ENCODE measurements at places on chromosomes 3 and 15.

DNA sequence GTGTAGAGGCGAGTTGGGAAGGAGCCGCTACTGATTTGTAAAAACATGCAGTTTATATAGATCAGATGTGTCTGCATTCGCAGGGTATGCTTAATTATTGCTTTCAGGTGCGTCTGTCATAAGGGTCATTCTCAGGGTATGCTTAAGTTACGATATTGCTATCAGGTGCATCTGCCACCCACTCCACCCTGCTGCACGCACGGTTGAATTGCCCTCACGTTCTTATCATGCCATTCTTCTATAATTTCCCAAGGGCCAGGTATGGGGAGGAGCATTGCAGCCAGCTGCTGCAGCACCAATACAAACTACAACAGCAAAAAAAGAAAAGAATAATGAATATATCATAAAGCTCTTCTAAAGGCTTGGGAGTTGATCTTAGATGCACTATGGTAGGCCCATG is 230.0 kb downstream of the KBTBD8 start:
- DNase-seq: no peak

- no peak for DNase-seq
Observed at GRCh38 chr15:90550919-90551318, 21.2 kb downstream of the CRTC3 start.

GRCh38 chr3:17009826-17010225 is 125.1 kb downstream of the PLCL2 start:
- DNase-seq: no peak

- DNase-seq: no peak
Observed at GRCh38 chr3:144593881-144594280, 622.3 kb downstream of the DIPK2A start.

DNA sequence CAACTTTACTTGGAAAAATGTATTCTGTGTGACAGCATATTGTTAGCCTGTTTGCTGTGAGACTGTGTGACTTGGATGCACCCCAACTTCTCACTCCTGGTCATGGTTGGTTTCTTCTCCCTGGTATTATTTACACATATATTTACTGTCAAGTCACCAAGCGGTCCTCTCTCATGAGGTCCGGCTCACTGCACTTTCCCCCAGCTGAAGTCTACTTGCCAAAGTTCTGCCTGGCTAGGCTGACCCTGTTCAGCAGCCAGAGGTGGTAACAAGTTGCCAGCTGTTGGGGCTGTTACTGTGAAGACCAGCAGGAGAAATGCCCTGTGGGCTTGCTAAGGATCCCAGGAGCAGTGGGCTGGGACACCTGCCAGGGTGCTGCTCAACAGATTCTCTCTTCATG is 337.5 kb downstream of the MFSD1 start:
- no peak for DNase-seq

GRCh38 chr3:86554383-86554782 is 436.6 kb downstream of the VGLL3 start:
- DNase-seq: no peak

GRCh38 chr15:24878153-24878552 is 76.6 kb upstream of the SNRPN start:
- no peak for DNase-seq

DNA sequence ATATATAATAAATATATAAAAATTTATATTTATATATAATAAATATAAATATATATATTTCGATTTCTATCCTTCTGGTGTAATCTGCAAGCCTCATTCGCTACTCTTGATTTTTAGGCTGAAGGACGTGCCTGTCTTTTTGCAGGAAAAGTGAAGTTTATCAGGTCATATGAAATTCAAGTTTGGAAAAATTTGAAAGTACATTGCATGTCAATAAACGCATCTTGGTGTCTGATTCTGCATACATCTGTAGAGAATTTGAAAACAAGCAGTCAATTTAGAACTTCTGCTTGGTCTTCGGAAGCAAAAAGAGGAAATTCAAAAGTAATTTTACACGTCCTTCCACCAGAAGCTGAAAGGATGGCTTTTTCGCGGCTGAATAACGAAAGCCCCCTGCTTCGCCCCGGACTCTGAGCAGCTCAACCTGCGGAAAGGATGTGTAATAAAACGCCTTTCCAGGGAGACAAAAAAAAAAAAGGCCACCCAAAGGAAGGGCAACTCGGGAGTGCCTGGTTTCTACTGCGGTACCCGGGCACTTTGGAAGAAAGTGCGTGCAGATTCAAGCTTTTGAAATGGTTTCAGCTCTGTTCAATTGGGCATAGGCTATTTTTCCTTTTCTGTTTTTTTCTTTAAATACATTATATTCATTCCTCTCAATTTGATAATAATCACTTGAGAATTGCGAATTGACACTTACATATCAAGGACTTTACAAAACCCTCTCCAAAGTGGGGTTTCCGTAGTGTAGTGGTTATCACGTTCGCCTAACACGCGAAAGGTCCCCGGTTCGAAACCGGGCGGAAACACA is 1.5 kb upstream of the MYNN start:
- peak; percentile 26 for DNase-seq

DNA sequence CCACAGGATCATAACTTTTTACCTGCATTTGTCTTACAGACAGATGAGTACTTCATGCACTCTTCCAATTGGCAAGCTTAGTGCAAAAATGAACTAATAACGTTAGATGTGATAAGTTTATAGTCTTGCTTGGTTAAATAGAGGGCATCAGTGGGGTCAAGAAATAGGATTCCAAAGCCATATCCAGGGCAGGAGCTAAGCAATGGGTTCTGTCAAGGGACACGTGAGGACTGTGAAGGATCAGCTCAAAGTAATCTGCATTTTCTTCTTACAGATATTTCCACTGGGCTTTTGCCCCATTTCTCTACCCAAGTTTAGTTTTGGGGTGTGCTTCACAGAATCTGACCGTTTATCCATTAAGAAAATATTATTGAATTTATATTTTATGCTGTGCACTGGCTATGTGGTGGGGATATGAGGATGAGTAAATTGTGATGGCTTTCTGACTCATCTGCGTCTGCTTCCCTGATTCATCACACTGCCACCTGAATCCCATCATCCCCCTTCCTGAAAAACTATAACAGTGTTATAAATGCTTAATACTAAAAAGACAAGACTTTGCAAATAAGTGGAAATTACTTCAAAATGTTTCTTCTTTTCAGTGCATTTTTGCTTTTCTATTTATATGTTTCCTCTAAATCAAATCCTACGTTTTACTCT is 17.5 kb downstream of the PPP2R3A start:
- no peak for DNase-seq

GRCh38 chr3:87437765-87438164 is 161.4 kb upstream of the POU1F1 start:
- DNase-seq: no peak

- no peak for DNase-seq
Observed at GRCh38 chr3:148318240-148318639, 379.5 kb upstream of the AGTR1 start.

DNA sequence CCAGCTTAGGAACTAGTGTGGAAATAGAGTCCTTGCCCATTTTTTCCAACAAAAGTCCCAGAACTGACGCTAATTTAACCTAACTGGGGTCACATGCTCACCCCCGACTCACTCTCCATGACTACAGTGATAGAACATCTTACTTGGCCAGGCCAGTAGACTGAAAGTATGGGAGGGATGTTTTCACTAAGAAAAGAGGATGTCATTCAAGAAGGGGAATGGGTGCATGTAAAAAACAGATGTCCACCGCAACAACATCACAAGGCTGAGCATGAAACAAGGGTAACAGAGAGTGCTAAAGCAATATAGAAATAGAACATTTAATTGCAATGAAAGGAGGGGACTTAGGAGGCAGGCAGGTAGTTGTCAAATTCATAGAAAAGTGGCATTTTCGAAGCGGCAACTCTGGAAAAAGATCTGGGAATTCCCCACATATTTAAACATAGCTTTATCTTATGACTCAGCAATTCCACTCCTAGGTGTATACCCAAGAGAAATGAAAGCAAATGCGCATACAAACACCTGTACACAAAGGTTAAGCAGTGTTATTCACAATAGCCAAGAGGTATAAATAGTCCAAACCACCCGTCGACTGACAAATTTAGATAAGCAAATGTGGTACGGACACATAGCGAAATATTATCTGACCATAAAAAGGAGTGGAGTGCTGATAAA is 41.1 kb upstream of the UBE2E2 start:
- DNase-seq: no peak

GRCh38 chr3:168583977-168584376 is 488.3 kb upstream of the GOLIM4 start:
- DNase-seq: no peak
